Activated CD4-positive, alpha-beta T cell treated with anti-CD3 and anti-CD28 coated beads, Interleukin-2, Interleukin-4, amounts not matched to agents 100 ng/mL and 50 ng/mL, durations not matched to agents 16 hours and 8 hours (primary cell): ENCODE measurements at places on chromosomes 7 and 10.

- no peak for DNase-seq
These were observed 292.6 kb downstream of the LRMDA start for GRCh38 chr10:75724047-75724446.

DNA sequence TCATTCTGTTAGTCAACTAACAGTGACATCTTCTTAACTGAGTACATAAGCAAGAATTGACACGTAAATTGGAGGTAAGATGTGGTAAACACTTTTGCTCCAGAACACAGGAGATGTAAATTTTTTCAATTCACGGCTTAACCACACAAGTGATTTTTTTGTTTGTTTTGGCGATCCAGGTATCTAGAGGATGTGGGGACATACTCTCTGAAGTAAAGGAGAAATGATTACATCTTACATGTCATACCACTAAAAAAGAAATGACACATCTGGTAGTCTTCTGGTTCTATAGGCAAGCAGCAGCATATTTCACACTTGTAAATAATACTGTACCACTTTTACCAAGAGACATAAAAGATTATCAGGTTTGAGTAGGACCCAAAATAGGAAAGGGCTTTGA is 200.3 kb upstream of the ZWINT start:
- no peak for DNase-seq

GRCh38 chr7:110988890-110989501 is 101.9 kb upstream of the LRRN3 start:
- no peak for DNase-seq

GRCh38 chr10:122010405-122011050 is 21.6 kb downstream of the TACC2 start:
- no peak for DNase-seq

DNA sequence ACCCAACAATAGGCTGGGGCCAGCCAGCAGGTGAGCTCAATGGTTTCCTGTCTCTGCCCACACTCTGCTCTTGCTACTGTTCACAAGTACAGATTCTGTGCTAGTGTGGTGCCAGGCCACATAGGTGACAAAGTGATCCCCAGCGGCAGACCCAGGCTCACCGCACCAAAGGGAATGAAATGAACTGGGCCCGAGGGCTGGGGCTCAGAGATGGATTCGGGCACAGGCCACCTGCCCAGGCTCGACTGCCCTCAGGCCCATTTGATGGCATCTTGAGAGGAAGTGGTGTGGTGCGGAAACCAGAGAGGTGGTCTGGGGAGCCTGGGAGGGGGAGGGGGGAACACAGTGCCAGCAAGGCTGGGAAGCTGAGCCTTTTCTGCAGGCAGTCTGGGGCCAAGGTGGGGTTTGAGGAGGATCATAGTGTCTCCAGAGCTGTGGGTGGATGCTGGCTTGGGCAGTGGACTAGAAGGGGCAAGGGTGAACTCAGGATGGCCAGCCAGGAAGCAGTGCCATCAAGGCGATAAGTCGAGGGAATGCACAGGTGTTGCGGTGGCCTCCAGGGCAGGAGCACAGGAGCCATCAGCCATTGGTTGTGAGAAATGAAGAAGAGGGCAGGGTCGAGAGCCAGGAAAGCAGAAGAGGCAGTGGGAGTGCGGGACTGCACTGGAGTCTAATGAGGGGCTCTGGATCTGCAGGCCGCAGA is 85.2 kb downstream of the ARHGAP22 start:
- DNase-seq, result peak; percentile 9

DNA sequence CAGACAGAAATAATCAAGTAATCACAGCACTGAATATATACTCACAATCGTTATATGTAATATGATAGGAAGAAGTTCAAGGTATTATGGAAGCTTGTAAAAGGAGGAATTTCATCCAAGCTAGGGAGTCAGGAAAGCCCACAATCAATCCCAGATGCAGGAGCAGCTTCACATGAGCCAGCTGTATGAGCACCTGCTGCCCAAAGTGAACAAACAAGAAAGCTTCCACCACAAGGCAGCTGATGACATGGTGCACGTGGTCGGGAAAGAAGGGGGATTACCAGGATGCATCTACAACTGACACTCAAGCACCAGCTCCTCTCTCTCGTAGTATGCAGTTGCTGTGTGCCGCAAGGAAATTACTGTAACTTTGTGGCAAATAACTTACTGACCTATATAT is 225.2 kb downstream of the XPNPEP1 start:
- no peak for DNase-seq

DNA sequence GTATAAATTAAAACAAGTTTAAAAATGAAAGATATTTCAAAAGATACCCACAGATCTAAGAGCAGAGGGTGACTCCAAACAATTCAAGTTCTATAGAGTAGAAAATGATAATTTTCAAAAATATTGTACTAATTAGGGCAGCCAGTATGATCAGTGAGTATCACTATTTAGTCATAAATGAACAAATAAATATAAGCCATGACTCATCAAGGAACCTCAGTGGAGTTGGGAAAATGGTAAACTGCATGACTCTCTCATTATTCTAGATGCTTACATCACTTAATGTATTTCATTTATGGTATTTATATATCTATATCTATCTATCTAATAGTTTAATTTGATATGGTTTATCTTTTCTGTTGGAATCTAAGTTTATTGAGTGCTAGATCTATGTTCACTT is 94.3 kb downstream of the THSD7A start:
- no peak for DNase-seq

GRCh38 chr10:21184216-21184615 is 287.1 kb upstream of the NEBL start:
- no peak for DNase-seq

GRCh38 chr7:126696256-126697038 is 556.3 kb downstream of the GRM8 start:
- DNase-seq, result no peak

DNA sequence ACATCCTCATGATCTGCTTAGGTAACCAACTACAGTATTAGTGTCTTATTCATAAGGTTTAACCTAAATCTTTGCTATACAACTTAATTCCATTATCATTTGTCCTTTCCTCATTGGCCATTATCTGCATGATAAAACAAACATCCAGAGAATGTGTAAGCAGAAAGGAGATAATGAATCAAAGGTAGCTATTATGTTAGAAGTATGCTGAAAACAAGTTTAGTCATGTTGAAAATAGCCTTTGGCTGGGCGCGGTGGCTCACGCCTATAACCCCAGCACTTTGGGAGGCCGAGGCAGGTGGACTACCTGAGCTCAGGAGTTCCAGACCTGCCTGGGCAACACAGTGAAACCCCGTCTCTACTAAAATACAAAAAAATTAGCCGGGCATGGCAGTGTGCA is 78.2 kb downstream of the NT5C2 start:
- DNase-seq, result no peak

GRCh38 chr7:128006550-128007302 is 24.5 kb downstream of the LRRC4 start:
- DNase-seq, result no peak

GRCh38 chr10:70481105-70481504 is 2.5 kb downstream of the PALD1 start:
- DNase-seq, result no peak

GRCh38 chr7:35650751-35651150 is 44.2 kb downstream of the HERPUD2 start:
- DNase-seq, result no peak

DNA sequence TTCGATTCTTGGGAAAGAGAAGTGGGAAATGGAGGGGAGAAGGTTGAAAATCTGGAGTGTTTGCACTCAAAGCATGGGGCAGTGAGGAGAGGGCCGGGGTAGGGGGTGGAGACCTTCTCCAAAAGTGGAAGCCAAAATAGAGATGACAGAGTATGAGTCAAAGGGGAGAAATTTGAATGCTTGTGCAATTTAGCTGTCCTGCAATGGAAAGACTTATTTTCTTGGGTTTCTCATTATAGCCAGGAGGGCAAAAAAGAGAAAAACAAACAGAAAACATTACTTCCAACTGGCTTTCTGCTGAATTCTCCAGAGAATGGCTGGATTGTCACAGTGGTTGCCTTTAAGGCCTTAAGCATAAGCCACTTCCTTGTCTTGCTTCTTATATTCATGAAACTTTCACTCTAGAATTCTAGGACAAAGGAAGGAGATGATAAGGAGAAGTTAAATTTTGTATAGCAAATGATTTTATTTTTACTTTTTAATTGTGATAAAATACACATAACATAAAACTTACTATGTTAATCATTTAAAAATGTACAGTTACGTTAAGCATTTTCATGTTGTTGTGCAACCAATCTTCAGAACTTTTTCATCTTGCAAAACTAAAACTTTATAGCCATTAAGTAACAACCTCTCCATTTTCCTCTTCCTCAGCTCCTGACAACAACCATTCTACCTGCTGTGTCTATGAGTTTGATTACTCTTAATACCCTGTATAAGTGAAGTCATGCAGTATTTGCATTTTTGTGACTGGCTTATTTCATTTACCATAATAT is 100.2 kb downstream of the GPR85 start:
- DNase-seq, result no peak

DNA sequence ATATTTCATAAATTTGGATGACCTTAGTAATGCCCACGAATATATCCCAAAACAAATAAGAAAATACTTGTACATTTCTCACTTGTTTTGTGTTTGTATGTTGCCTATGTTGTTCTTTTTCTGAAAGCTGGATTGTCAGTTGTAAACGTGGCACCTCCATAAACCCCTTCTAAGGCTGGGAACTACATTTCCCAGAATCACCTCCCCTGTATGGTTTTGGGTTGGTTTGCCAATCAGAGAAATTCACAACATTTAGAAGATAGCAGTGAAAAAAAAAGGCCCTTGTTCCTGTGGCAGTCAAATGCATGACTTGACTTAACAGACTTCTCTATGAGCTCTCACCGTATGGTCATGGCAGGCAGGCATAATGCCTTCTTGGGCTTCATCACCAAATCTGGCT is 676.3 kb upstream of the STEAP1 start:
- DNase-seq, result no peak

DNA sequence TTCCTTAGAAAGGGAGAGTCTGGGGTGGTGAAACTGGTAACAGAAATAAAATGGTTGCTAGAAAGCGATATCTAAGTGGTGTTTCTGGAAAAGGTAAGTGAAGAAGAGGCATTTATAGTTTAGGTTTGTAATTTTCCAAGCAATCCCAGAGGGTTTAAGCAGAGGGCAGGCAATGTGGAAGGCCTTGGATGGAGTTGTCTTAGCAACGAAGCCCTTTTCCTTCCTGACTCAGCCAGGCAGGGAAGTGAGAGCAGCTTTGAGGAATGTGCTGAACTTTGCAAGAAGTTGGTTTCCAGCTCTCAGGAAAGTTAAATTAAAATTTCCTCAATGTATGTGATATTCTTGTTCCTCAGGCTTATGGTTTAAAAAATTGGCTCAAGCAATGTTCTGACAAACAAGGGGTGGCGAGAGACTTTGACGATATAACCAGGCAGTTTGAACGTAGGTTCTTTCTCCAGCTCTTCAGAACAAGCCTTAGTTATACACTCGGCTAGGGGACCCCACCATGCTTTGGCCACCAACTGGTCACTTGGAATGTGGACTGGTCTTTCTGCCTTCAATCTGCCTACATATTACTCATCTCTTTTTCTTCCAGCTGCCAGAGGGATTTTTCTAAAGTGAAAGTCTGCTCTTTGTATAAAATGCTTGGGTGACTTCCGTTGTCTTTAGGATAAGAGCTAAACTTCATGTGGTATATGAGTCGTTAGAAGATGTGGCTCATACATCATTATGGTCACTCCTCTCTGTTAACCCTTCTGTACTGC is 66.9 kb upstream of the SLC25A13 start:
- no peak for DNase-seq

GRCh38 chr10:24451325-24451820 is 242.4 kb downstream of the KIAA1217 start:
- DNase-seq, result no peak

DNA sequence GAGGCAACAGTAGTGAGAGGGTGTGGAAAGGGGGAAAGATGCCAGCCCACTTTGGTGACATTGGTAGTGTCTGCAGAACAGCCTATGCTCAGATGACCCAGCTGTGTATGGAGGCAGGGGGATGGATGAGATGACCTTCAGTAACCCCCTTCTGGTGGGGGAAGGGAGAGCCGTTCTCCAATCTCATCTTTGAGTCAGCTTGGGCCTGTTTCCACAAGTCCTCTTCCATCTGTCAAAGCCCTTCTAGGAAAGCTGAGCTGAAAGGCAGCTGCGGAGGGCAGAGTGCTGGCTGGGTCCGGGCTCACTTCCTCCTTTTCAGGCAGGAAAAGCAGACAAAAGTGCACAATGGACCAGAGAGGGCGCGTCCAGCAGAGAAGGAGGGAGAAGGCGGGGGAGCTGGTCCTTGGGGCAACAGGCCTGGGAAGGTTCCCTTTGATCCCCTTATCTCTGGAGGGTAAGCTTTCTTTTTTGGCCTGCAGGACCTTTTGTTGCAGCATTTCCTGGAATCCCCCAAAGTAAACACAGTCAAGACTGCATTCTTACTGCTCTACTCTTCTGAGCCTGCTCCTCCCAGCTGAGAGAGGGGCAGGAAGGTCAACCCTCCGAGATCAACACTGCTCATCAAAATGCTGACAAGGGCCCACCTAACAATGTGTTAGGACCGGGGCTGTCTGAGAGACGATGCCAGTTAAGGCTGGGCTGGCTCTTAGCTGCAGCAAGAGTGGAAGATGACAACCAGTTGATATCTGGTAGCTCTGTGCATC is 1.2 kb upstream of the LRMDA start:
- DNase-seq, result no peak

DNA sequence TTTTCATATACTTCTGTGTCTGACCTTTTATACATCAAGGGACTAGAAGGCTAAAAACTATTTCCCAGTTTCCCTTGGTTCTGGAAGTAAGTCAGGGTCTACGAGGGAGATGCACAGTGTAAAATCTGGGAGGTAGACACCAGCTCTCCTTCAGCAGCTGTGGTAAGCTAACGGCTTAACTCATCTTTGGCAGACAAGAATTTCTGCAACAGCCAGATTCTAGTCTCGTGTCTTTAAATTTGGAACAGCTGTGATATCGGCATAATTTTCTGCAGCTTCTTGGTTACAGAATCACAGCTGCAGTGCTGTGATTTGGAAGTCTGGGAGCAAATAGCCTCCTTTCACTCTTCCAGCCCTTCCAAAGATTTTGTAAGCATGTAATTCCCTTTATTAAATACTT is 37.4 kb upstream of the ABCB4 start:
- no peak for DNase-seq

DNA sequence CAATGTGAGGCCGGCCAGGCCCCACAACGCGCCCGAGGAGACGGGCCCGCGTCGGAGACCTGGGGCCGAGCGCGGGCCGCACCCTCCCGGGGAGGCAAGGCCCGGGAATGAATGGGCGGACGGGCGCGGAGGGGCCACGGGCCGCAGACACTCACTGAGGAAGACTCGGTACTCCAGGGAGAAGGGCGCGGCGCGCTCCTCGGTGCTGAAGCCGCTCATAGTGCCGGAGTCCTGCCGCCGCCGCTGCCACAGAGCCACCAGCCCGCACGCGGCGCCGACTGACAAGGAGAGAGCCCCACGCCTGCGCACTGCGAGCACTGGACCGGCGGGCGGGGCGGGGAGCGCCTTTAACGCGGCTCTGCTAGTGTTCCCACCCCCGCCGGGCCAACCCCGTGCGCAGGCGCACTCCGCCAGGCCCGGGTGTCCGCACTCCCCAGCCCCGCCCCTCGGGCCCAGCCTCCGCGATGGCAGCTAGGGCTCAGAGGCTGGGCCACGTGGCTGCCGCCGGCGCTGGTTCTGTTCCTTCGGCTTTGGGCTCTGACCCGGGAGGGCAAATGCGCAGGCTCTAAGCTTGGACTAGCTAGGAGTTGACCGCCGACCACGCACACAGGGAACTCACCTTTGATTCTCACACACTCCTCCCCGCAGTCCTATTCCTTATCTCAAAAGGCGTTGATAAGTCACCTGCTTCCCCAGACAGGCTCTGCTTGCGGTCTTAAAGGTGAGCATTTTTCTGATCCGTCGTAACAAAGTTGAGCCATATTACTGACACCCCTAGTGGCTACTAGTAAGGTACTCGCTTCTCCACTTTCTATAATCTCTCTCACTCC is at the start of gene PPA1:
Gene PPA1 (minus strand): TSS at position 321 of the 830 bp plus-strand sequence. CDS start 102 bp downstream, at position 219.
- peak; percentile 99 for DNase-seq

GRCh38 chr10:85597006-85597405 is 769.6 kb downstream of the GRID1 start:
- DNase-seq, result no peak
